ENCODE measurements at places on chromosomes 11 and 22.

GRCh38 chr11:34191578-34191977 is 86.1 kb downstream of the NAT10 start:
- peaks cover 24% of the 10 kb centered on the region for H3K36me3 ChIP-seq
- no peak overlapping the region for H3K4me3 ChIP-seq
- H3K4me1 ChIP-seq, result peaks cover 6% of the 10 kb centered on the region
- ATAC-seq, result no peak
- H3K27ac ChIP-seq, result no peak overlapping the region

DNA sequence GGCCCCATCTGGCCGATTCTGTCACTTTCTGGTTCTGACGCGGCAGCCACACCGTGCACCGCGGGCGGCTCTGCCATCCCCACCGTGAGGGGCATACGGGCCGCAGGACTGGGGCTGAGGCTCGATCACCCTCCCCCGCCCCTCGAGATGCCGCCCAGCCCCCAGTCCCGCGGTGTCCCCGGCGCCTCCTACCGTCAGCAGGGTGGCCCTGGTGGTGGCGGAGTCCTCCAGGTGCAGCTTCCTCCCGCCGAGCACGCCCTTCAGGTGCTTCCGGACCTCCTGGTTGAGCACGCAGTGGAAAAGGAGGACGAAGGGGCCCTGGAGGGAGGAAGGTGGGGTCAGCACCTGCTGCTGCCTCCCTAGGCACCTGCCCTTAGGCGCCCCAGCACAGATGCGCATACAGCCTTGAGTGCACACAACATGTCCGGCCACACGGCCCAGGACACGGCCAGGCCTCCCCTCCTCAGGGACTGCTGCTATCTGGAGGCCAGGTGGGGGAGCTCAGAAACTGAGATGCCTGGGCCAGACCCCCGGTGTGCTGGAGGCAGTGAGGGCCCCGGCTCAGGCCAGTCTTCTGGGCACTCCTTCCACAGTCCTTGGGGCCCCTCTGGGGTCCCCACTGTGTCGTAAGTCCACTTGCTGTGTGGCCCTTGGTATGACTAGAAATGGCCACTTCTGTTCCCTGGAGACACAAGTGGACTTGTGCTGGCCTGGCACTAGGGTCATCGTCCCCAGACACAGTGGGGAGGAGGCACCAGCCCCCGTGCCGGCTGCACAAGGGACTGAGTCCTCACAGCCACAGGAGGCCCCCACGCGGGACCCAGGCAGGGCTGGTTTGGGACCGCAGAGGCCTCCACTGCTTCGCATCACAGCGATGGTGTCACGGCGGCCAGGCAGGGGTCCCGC is 31.5 kb downstream of the TRMU start:
- H3K27ac ChIP-seq, result no peak overlapping the region
- H3K4me3 ChIP-seq, result no peak overlapping the region
- peaks cover 41% of the 10 kb centered on the region for H3K36me3 ChIP-seq
- peaks cover 58% of the 10 kb centered on the region for H3K4me1 ChIP-seq

GRCh38 chr11:86747801-86748200 is 52.5 kb upstream of the PRSS23 start:
- H3K27me3 ChIP-seq, result peaks cover 2% of the 10 kb centered on the region
- H3K27ac ChIP-seq, result no peak overlapping the region

DNA sequence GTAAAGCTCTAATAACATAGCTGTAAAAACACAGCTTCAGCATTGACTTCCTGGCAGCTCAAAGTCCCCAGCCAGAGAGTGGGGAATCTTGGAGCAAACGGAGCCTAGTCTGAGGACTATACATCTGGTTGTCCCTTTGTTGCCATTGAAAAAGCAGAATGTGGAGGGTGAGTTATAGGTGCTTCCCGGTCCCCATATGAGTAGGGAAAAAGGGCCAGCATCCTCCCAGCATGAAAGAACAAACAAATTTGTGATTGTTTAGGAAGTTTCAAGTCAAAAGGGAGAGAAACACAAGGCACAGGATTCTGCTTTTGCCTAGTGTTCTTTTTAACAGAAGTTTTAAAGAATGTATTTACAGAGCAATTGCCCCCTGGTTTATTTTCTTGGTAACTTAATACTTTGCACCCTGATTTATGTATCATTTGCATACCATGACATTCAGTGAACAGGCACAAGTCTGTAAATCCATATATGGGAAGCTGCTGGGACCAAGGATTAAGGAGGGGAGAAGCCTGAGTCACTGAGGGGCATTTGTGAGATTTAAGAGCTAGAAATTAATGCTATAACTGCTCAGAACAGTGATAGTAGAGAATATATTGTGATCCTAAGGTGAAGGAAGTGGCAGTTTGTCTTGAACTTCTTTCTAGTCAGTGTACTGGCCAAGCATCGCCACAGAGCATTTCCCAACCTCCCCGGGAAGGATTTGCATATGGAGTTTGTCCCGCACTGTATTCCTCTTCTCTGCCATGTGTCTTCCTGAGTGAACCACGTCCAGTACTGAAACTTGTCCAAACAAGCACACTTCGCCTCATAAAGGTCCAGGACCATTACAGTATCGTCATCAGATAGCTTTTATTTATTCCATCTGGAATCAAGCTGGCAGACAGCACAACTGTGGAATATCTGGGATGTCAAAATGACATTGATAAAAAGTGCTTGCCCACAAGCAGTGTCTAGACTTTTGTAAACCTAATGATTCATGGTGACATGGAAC is 103.0 kb downstream of the DBX1 start:
- H3K36me3 ChIP-seq, result no peaks in the 10 kb centered on the region
- no peak overlapping the region for H3K27ac ChIP-seq
- no peak overlapping the region for H3K4me3 ChIP-seq
- no peak for ATAC-seq

- H3K27ac ChIP-seq, result no peak overlapping the region
- no peaks in the 10 kb centered on the region for H3K27me3 ChIP-seq
- H3K4me3 ChIP-seq, result no peak overlapping the region
- H3K36me3 ChIP-seq, result peaks cover 81% of the 10 kb centered on the region
- H3K4me1 ChIP-seq, result no peaks in the 10 kb centered on the region
These were observed 83.3 kb upstream of the ALKBH3 start for GRCh38 chr11:43797337-43797736.

GRCh38 chr22:36417281-36417686 is 29.5 kb upstream of the MYH9 start:
- H3K27ac ChIP-seq, result no peak overlapping the region
- no peaks in the 10 kb centered on the region for H3K36me3 ChIP-seq
- no peak overlapping the region for H3K4me3 ChIP-seq
- no peaks in the 10 kb centered on the region for H3K27me3 ChIP-seq
- ATAC-seq, result peak; percentile 51

- no peaks in the 10 kb centered on the region for H3K36me3 ChIP-seq
- no peaks in the 10 kb centered on the region for H3K4me1 ChIP-seq
- H3K27me3 ChIP-seq, result no peaks in the 10 kb centered on the region
- H3K27ac ChIP-seq, result no peak overlapping the region
- ATAC-seq, result no peak
These were observed 2.3 kb upstream of the NOX4 start for GRCh38 chr11:89493431-89493830.

DNA sequence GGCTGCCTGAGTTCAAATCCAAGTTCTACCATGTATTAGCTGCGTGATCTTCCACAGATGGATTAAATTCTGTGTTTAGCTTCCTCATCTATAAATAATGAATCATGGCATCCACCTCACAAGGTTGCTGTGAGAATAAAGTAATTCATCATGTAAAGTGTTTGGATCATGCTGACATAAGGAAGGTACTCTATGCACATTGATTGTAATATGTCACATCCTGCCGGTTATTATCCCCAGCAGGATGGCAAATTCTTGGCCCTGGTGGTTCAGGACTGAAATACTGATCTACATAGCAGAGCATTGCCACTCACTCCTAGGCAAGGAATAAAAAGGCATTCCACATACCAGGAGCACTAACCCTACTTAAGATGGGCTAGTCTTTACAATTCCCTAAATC is 40.8 kb downstream of the LGR4 start:
- H3K36me3 ChIP-seq, result no peaks in the 10 kb centered on the region
- no peak for ATAC-seq
- H3K27me3 ChIP-seq, result peaks cover 8% of the 10 kb centered on the region
- H3K27ac ChIP-seq, result no peak overlapping the region
- no peak overlapping the region for H3K4me3 ChIP-seq
- no peaks in the 10 kb centered on the region for H3K4me1 ChIP-seq

DNA sequence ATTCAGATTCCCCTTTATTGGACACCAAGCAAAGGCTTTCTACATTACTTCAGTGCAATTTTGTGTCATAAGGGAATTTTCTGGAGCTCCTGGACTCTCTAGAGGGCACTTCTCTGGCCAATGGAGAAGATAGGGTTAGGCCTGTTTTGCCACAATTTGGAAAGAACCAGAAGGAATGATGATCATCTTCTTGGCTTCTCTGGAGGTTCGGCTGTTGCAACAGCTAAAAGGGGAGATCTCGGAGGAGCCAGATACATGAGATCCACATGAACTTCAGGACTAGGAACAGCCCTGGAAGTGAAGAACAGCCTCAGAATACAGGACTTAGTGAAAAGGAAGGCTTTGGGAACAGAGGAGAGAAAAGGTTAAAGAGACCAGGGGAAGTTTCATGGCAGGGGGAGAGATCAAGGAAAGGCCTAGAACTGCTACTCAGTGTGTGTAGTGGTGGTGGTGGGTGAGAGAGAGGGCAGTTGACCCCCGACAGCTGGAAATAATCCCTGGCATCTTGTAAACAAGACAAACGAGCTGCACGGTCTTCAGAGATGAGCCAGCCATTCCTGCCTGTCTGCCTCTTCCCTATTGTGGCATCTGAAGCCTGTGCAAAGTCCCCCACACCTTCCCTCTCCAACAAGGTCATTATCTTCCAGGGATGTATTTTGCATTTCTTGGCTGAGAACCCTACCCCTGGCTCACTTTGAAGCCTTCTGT is 83.8 kb downstream of the CCDC81 start:
- no peak overlapping the region for H3K4me3 ChIP-seq
- no peaks in the 10 kb centered on the region for H3K36me3 ChIP-seq
- H3K4me1 ChIP-seq, result peaks cover 9% of the 10 kb centered on the region
- peaks cover 11% of the 10 kb centered on the region for H3K27me3 ChIP-seq
- ATAC-seq, result no peak

DNA sequence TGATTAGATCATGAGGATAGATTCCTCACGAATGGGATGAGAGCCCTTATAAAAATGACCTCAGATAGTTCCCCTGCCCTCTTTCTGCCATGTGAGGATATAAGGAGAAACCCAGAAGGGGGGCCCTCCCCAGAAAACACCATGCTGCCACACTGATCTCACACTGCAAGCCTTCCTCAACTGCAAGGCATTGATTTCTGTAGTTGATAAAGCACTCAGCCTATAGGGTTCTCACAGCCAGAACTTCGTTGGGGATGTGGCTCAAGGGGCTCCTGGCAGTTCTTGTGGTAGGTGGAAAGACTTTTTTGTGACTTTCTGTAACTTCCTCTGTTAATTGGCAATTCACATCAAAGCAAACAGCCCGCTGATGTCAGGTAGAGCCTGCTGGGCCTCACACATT is 108.9 kb downstream of the CD44 start:
- no peak for ATAC-seq
- H3K27ac ChIP-seq, result no peak overlapping the region
- peaks cover 3% of the 10 kb centered on the region for H3K4me1 ChIP-seq
- H3K4me3 ChIP-seq, result no peak overlapping the region

- H3K27ac ChIP-seq, result no peak within 1 kb of the TSS
- H3K4me1 ChIP-seq, result peaks cover 9% of the 10 kb centered on the region
- H3K36me3 ChIP-seq, result no peaks in the 10 kb centered on the region
- H3K4me3 ChIP-seq, result peak within 1 kb of the TSS; percentile 39
- peak; percentile 39 for ATAC-seq
These were observed at the start of gene LRRC10B for GRCh38 chr11:61507962-61508861. TSS of gene LRRC10B (plus strand) at chr11:61508749. CDS start at chr11:61508999, 250 bp downstream.

DNA sequence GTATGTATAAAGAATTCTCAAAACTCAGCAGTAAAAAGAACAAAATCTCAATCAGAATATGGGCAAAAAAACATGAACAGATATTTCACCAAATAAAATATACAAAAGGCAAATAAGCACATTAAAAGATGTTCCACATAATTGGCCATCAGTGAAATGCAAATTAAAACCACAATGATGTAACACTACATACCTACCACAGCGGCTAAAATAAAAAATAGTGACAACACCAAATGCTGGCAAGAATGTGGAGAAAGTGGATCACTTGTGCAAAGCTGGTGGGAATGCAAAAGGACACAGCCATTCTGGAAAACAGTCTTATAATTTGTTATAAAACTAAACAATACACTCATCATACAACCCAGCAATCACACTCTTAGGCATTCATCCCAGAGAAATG is 38.3 kb upstream of the ACER3 start:
- H3K4me3 ChIP-seq, result no peak overlapping the region
- H3K36me3 ChIP-seq, result no peaks in the 10 kb centered on the region
- ATAC-seq, result no peak
- H3K27ac ChIP-seq, result no peak overlapping the region
- peaks cover 7% of the 10 kb centered on the region for H3K4me1 ChIP-seq
- H3K27me3 ChIP-seq, result peaks cover 13% of the 10 kb centered on the region

DNA sequence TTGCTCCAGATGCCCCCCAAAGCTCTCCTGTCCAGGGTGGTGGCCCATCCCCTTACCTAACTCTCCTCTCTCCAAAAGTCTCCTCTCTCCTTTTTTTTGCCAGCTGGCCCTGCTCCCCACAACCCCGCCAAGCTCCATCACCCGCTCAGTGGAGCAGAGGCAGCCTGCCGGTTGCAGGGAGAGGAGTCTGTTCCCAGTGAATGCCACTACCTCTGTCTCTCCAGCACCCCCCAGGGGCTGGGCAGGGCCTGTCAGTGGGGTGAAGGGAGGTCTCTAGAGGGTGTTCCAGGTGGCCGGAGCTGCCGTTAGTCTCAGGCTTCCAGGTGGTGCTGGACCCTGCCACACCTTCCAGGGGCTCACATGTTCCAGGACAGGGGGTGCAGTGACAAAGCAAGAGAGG is 387.0 kb downstream of the CTTN start:
- H3K27ac ChIP-seq, result no peak overlapping the region
- ATAC-seq, result no peak
- no peaks in the 10 kb centered on the region for H3K36me3 ChIP-seq
- H3K4me1 ChIP-seq, result no peaks in the 10 kb centered on the region
- no peak overlapping the region for H3K4me3 ChIP-seq

DNA sequence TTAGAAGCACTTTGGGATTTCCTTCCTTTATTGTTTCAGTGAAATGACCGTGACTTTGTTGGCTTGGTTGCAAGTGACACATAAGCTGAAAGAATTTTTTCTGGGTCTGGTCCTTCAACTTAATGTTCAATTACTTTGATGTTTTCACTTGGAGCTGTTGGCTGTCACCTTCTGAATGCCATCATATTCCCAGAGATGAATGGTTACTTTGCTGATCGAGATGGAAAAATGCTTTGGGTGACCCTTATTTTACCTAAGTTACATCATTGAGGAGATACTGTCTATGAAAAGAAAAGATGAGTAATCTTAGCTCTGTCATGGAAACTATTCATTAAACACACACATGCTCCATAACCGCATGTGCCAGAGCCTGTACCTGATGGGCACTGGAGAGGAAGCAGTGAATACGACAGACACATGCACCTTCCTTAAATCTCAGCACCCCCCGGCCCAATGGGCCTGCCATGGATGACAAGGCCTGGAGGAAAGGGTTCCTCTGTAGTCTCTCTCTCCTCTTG is 76.9 kb downstream of the TENM4 start:
- no peaks in the 10 kb centered on the region for H3K36me3 ChIP-seq
- no peaks in the 10 kb centered on the region for H3K4me1 ChIP-seq
- no peak overlapping the region for H3K4me3 ChIP-seq

GRCh38 chr22:47343611-47344010 is 581.2 kb downstream of the TBC1D22A start:
- H3K36me3 ChIP-seq, result no peaks in the 10 kb centered on the region
- no peak for ATAC-seq
- no peak overlapping the region for H3K27ac ChIP-seq
- no peak overlapping the region for H3K4me3 ChIP-seq
- H3K4me1 ChIP-seq, result no peaks in the 10 kb centered on the region

- H3K4me3 ChIP-seq, result no peak overlapping the region
- H3K36me3 ChIP-seq, result peaks cover 23% of the 10 kb centered on the region
- peaks cover 36% of the 10 kb centered on the region for H3K4me1 ChIP-seq
- ATAC-seq, result no peak
These were observed 40.5 kb downstream of the PITPNB start for GRCh38 chr22:27878541-27878940.

- peak overlapping the region; percentile 85 for H3K27ac ChIP-seq
- peaks cover 51% of the 10 kb centered on the region for H3K36me3 ChIP-seq
These were observed 14.2 kb downstream of the ATM start for GRCh38 chr11:108237058-108237481.

Measured in stimulated activated memory B cell treated with anti-CD40 and anti-IgM and Interleukin-4, amounts not matched to agents 10 μg/mL and 1 μg/mL and 100 μg/mL, for 72 hours (primary cell).